Stimulated activated CD4-positive, alpha-beta T cell treated with anti-CD3 and anti-CD28 coated beads, Interleukin-1b, Interleukin-23, amount 100 ng/mL, for 24 hours (primary cell): ENCODE measurements at places on chromosomes 6 and 20.

DNA sequence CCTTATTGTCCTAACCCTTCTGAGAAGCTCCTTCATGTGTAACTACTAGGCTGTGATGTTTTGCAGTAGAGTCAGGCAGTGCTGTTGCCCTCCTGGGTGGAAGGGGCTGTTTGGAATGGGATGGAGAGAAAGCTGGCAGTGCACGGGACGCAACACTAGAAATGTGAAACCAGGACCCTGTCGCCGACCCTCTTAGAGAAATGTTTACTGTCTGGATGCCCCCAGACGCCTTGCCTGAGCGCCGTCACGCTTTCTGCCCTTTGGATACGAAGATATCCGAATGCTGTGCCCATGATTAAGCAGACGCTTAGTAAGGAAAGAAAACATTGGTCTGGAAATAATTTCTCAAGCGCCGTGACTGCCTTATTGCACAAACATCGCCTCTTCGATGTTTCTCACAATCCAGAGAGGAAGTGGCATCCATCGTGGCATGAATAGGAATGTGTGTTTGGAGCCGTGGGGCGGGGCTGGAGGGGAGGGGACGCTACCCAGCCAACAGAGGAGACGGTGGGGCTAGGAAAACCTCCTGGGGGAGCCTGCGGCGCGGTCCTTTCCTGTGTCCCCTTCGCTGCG is 661 bp upstream of the PPP1R14C start:
- no peak for DNase-seq

DNA sequence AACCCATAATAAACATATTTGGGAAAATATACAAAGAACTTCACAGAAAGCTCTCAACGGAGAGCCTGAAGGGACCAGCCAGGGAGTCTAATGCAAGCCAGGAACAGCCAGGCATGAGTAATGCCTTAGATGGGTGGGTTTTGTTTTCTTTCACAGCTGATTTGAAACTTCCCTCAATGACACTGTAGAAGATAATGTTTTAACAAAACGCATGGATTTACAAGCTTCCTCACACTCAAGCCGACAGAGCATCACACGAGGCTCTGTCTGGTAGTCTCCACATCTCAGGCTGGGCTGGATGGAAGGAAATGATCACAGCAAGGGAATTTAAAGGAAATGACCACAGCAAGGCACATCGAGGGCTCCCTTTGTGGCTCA is 113.9 kb downstream of the GMPR start:
- DNase-seq = no peak

DNA sequence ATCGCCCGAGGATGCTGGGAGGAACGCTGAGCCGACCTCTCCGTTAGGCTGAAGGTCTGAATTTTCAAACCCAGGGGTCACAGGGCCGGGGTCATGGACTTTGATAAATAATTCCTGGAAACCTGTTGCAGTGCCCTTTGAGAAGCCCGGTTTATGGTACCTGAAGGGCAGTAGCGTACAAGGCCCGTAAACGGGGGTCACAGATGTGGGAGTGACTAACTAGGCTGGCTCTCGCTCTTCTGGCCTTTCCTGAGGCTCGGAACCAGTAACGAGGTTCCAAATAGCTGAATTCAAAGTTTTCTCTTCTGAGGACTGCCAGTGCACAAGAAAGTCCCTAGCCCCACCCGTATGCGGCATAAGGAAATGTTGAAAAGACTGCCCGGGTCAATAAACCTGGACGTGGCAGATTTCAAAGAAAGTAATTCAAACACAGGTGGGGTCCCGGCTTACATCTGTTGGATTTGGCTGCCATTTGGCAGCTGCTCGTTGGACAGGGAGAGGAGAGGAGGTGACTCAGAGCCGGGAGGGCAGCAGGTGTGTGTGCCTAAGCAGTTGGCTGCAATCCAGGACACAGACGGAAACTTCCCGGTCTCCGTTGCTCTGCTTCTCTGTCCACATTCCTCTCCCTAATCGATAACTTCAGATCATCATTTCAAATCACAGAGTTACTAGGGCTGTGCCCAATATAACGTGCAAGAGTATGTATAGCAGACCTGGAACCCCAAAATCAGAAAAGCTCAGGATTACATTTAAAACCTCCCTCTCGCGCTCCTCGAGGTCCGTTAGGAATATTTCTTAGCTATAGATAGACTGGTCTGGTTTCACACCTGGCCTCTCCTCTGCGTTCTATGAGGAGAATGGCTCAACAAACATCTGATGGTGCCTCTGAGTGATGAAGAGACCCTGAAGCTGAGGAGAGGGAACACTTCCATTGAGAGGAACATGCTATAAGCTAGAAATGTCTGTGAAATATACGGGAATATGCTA is 765 bp upstream of the GMDS start:
- no peak for DNase-seq

DNA sequence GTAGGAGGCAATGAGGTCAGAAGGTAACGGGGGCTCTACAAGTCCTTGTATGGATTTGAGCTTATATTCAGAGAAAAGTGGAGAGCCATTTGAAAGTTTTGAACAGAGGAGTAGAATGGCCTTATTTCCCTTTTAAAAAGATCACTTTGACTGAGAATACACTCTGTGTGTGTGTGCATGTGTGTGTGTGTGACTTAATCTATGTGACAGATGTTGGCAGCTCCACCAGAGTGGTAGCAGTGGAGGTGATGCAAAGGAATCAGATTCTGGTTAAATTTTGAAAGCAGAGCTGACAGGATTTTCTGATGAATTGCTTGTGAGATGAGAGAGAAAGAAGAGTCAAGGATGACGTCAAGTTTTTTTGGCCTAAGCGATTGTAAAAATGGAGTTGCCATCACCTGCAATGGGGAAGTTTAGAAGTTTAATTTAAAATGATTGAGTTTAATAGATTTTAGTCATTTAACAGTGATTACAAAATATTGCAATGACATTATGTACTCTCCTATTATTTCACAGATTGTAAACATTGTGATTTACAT is 172.2 kb upstream of the HEY2 start:
- no peak for DNase-seq

- DNase-seq = no peak
These were observed 59.9 kb downstream of the RTN4IP1 start for GRCh38 chr6:106569428-106569827.

- DNase-seq = no peak
These were observed 25.6 kb downstream of the SLC12A5 start for GRCh38 chr20:46054606-46055005.

GRCh38 chr20:11064946-11065345 is 391.1 kb upstream of the JAG1 start:
- DNase-seq = no peak

DNA sequence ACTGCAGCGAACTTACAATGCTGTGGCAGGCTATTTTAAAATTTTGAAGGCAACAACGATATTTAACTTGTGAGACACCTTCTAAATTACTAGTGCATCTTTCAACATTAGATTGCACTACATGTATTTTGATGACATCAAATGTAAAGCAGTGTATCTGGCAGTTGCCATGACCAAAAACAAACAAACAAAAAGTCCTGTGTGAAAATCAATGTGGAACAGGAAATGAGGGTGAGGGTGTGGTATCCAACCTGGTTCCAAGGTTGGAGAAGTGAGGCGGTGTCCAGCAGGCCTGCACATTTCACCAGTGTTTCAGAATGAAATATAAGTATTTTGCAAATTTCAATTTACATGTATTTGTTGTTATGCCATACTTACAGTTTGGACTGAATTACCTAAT is 112.0 kb downstream of the LAMP5 start:
- no peak for DNase-seq

- DNase-seq = no peak
These were observed 110.7 kb downstream of the ZDHHC14 start for GRCh38 chr6:157491571-157492232.

DNA sequence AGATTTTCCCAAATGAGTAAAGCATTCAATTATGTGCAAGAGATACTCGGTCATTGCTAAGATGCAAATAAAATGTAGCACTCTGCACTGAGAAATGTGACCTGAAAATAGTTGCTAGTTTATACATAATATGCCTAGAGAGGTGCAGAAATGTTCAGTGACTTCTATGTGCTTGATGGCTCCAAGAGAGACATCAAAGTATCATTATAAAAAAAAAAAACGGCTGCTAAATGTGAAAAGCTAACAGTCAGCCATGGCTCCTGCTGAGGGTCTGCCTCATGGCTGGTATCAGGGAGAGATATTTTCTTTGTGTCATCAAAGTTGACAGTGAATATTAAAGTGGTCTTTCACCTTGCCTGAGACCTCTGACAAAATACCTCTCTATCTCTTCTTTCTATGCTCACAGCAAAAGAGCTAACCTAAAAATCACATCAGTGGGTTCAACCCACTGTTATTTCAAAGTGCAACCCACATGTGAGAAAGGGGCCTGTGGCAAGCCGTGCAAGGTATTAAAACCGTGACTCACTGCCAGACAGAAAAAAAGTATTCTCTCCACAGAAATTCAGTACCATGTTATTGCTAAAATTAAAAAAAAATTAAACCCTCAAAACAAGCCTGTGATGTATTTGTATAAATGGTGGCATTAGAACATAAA is 259.0 kb downstream of the HIVEP2 start:
- DNase-seq = no peak

- no peak for DNase-seq
These were observed 36.7 kb downstream of the POU3F2 start for GRCh38 chr6:98871057-98871456.

DNA sequence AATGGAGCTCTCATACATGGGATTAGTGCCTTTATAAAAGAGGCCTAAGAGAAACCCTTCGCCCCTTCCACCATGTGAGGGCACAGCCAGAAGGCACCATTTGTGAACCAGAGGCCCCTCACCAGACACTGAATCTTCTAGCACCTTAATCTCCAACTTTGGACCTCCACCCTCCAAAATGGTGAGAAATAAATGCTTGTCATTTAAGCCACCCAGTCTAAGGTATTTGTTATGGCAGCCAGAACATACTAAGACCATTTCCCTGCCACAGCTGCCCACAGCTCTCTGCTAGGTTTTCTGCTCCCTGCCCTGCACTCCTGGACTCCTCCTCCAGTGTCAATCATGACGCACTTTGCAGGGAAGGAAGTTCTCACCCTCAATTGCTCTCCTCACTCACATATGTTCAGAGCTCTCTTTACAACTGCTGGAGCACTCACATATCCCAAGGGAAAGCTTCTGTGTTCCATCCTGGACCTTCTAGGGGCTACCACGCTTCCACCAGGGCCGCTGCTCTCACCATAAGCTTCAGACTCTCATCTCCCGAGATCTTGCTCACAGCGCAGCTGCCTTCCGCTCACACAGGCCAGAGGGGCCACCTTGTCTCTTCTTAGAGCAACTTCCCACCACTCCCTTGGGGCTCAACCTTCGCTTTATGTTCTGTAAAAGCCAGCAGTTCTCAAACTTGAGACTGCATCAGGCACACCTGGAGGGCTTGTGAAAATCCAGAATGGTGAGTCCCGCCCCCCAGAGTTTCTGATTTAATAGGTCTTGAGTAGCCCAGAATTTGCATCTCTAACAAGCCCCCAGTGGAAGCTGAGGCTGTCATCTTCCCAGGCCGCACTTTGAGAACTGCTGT is 1.6 kb upstream of the LY86 start:
- DNase-seq = no peak

GRCh38 chr6:74939721-74940620 is 265.9 kb downstream of the COL12A1 start:
- DNase-seq = no peak

DNA sequence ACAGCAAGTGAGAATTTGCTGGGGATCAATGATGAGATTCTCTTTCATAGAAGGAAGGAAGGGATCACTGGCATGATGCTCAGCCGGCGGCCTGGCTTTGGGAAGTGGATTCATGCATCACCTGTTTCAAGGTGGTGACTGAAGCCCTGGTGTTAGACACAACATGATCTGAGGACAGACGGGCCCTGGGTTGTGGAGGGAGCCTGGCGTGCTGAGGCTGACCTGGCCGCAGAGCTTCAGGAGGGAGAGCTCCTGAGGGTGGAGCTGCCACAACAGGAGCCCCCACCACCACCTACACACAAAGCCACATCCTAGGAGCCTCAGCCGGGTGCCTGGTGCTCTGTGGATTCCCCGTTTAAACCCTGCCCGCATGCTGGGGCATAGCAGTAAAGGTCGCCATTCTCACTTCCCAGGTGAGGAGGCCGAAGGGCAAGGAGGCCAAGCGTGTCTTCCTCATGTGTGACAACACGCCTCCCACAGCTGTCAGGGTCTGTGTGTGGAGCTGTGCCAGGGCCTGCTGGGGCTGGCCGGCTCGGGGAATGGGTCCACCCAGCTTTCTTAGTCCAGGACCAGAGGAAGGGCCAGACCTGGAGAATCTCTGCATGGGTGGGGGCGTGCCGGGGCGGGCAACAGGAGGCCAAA is 107.0 kb downstream of the ERMARD start:
- no peak for DNase-seq

DNA sequence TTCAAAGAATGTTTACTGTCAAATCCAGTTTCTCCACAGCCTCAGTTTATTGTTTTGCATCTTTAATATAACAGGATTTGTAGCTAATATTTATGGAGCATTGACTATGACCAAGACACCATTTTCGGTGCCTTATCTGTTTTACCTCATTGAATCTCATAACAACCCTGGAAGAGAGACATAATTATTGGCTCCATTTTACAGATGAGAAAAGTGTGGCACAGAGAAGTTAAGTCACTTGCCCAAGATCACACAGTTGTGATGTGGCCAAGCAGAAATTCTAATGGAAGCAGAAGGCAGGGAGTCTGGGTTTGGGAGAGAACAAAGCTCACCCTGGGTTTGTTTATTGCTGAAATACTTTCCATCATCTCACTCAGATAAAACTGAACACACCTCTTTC is 17.5 kb upstream of the NFATC2 start:
- no peak for DNase-seq

GRCh38 chr6:20811109-20811761 is 277.0 kb downstream of the CDKAL1 start:
- DNase-seq = no peak

- DNase-seq = no peak
These were observed 177.1 kb upstream of the ARID1B start for GRCh38 chr6:156599978-156600590.

DNA sequence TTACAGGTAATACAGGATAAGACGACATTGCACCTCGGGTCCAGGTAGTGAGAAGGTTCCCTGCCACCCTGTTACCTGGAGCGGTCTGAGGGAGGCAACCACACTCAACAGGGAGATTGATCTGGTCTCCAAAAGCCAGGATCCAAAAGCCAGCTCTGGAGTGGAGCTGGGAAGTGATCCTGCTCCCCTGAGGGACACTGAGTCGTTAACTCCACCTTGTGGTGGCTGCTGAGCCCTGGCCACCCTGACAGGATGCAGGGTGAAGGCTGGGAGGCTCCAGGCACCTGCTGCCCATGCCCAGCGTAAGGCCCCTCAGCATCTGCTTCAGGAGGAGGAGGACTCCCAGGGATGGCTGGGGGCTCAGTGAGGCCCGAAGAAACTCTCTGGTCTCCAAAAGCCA is 38.7 kb upstream of the SLC22A2 start:
- DNase-seq = no peak

GRCh38 chr20:9884666-9885065 is 45.8 kb upstream of the PAK5 start:
- no peak for DNase-seq

DNA sequence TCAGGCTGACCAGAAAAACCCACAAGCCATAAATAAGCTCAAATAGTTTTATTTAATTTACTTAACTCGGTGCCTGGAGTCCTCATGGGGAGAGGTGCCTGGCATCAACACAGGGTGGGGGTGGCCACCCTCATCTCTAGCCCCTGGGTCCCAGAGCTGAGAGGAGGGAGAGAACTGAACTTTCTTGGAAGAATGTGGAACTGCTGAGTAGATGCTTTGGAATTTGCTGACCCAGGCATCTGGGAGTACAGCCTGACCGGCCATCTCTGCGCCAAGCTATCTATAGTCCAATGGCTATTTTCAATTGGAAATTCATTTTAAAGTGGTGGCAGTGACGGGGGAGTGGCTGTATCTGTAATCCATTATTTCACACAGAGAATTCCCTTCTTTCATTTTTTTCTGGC is 104.8 kb downstream of the CDH26 start:
- DNase-seq = no peak

GRCh38 chr20:32444474-32445220 is 86.5 kb downstream of the ASXL1 start:
- no peak for DNase-seq
